Inflammatory macrophage treated with lipopolysaccharide for 1 hour (primary cell): ENCODE measurements at places on chromosomes 4 and X.

- DNase-seq, result no peak
These were observed 756 bp downstream of the IGFBP7 start for GRCh38 chr4:57109411-57109846.

- DNase-seq, result no peak
These were observed 294 bp downstream of the ATP8A1 start for GRCh38 chr4:42656679-42656943.

- DNase-seq, result peak; percentile 41
These were observed 35.0 kb upstream of the CLCN4 start for GRCh38 chrX:10121787-10122186.

GRCh38 chr4:106587558-106587957 lies 219.0 kb upstream of the GIMD1 start:
- DNase-seq, result no peak

DNA sequence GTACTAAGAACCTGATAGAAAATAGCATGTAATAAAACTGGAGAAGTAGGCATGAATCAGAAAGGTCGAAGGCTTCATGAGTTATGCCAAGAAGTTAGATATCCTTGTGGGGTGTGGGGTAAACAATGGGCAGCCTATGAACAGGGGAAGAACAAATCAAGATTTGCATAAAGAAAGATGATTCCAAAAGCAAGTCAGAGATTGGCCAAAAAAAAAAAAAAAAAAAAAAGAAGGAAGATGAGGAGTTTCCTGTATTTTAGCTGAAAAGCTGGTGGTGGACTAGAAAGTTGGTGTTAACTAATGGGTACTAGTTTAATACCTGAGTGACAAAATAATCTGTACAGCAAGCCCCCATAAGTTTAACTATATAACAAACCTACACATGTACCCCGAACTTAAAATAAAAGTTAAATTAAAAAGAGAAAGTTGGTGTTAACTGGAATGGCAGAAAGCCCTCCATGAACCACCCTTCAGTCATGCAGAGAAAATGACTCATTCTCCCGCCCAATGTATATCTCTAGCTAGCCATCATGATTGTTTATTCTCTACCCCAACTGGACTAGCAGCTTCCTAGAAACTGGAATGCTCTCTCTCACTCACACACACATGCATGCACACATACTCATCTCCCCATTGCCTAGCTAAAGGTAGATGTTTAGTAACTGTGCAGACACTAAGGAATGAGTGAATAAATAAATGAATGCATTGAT lies 41.7 kb downstream of the ATP11C start:
- DNase-seq, result peak; percentile 21

DNA sequence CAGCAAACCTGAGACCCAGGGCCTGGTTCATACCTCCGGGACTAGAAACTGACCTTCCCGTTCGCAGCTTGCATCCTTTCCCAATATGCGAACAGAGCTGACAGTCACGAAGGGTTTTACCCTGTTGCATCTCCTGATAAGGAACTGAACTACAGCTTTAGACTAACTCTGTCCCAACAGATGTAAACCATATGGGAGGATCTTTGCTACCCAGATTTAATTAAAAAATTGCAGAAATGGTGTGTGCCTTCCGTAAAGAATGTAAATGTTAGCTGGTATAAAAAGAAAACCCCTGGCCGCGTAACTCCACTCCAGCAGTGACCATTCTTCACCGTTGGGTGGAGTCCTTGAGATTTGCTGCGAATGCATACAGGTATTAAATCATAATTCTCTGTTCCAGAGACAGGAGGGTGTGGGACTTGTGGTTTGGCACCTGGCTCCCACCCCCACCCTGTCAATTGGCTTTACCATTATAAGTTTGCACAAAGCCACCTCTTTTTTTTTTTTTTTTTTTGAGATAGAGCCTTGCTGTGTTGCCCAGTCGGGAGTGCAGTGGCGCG lies 40.6 kb upstream of the SORCS2 start:
- no peak for DNase-seq

DNA sequence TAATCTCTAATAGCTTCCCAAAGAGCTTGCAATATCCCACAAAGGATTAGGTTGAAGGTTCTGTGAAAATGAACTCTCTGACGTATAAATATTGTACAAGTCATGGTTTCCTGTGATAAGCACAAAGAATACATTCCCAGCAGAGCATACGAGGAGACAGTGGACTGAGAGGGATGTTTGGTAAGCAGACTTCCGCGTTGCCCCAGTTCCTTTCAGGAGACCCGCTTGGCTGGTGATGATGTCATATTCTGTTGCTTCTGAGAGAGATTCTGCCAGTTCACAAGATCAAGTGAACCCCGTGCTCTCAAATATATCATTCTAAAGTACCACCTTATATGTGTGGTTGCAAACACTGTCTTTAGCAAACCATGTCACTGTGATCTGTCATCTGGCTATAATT lies 323.9 kb upstream of the CASK start:
- DNase-seq, result no peak
